COLO829 (cell line): ENCODE measurements at places on chromosomes 5 and 9.

- no peak for DNase-seq
These were observed 256.1 kb upstream of the SMARCA2 start for GRCh38 chr9:1759009-1759408.

- no peak for DNase-seq
These were observed 2.6 kb downstream of the CEMIP2 start for GRCh38 chr9:71765693-71766092.

DNA sequence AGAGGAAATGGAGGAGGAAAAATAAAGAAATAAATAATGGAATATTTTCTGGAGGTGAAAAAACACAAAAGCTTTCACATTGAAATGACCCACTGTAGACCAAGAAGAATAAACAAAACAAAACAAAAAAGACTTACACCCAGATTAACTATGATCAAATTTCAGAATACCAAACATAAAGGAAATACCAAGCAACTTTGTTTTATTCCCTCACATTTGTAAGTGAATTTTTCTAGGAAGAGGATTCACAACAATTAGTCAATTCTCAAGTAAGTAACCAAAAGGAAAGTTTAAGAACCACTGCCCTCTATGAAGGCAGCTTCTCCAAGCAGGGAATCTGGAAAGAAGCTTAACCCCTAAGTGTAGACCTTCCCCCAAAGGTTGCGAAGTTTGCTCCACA is 29.6 kb upstream of the B4GALT1 start:
- no peak for DNase-seq

- DNase-seq, result no peak
These were observed 13.6 kb upstream of the HAVCR1 start for GRCh38 chr5:157072508-157072907.

DNA sequence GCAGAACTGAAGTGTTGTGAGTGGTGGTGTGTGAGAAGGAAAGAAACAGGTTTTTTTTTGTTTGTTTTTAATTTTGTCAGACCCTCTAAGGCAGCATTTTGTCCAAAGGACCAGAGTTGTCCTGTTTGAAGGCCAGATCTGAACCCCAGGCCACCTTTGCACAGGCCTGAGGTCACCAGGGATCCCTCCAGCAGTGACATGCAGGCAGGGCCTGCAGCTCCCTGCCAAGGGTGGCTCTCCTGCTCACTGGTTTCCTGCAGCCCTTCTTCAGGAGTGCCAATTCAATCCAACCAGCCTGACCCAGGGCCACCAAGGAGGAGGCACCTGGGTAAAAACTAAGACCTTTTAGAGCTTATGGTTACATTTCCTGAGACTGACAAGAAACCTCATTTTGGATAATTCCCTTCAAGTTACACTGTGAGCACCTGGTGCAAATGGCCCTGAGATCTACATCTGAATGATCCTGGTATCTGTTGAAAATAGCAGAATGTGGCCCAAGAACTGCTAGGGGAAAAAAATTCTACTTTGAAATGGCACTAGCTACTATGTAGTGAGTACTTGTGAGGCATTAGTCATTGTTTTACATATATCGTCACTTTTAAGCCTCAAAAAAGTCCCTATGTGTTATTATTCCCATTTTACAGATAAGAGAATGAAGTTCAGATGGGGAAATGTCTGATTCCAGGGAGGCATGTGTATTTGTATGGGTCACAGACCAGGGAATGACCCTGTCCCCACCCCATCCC is 33.5 kb upstream of the SMU1 start:
- DNase-seq, result no peak

GRCh38 chr5:157295247-157295646 is 29.3 kb downstream of the CYFIP2 start:
- DNase-seq, result no peak

DNA sequence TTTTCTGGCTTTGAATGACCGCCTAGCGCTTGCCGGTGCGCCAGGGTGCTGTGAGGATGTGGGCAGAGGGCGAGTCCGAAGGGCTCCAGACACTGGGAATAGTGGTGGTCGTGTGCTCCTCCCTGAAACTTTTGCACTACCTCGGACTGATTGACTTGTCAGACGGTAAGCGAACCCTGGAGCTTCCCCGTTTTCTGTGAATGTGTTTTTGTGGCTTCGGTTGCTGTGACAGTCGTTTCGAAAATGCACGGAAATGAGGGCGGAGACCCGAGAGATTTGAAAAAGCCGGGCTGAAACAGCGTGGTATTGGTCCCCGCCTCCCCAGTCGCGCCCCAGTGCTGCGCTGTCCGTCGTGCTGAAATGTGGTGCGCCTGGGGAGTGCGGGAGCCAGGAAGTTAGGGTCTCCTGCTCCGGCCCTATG is 102.5 kb upstream of the GABRP start:
- peak; percentile 36 for DNase-seq

DNA sequence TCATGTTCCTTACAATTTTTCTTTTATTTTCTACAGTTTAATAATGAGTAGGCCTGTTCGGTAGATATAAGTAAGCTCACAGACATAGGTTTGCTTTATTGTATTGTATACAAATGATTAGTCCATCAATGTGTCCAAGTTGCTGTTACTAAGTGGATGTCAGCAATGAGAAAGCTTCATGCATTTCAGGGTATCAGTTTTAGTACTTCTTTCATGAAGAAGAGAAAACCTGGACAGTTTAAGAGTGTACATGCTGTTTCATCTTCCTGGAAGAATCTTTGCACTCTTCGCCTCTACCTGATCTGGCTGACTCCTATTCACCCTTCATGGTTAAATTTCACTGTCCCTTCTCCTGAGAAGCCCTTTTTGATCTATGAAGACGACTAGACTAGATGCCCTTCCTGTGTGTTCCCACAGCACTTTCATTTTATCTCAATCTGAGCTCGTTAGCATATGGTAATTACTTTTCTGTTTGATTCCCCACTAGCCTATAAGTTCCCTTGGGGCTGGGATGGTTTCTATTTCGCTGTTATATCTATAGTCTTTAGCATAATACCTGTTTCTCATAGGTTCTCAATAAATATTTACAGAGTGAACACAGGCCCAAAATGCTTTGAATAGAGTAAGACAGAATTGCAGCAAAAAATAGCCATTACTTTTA is 70.7 kb downstream of the CETN3 start:
- DNase-seq, result no peak

- no peak for DNase-seq
These were observed 58.3 kb downstream of the TRIO start for GRCh38 chr5:14201325-14202045.

DNA sequence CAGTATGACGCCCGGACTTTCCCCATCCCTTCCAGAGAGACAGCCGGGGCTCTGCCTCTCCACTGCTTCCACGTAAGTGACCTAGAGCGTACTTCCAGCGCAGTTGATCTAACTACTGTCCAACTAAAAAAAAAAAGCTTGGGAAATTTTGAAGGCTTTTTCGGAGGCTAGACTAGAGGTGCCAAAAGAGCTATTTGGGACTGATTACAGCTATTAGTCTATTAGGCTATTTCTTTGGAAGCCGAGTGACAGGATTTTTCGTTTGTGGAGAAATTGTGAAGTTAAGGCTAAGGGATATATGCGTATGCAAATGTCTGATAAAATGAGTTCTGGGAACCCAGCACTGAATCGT is 1.5 kb downstream of the CCNO start:
- no peak for DNase-seq

GRCh38 chr9:113158446-113158845 is 7.6 kb downstream of the SLC31A2 start:
- DNase-seq, result no peak

DNA sequence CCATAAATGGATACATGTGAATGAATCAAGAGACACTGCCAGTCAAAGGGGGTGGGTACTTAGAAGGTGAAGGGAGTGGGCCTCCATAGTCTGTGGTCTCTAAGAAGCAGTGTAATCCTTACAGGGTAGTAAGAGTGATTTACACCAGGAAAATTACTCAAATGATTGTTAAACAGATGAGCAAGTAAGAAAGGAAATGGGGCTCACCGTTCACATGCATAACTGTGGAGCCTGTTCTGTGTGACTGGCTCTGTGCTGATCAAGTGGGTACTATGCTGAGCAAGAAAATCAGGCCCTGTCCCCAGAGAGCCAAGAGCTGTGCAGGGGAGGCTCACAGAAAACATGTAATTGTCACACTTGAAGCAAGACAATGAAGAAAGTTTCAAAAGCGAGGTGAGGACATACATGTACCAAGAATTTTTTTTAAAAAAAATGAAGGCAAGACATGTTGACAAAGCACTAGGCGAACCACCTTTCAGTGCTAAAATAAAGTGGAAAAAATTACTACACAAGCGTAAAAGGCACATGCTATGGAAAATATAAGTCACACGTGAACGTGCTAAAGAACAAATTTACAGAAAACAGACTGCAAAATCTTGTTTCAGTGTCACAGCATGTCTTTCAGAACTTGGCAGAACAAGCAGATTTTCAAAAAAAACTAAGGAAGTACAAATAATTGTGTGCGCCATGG is 2.5 kb downstream of the BTNL8 start:
- DNase-seq, result no peak

DNA sequence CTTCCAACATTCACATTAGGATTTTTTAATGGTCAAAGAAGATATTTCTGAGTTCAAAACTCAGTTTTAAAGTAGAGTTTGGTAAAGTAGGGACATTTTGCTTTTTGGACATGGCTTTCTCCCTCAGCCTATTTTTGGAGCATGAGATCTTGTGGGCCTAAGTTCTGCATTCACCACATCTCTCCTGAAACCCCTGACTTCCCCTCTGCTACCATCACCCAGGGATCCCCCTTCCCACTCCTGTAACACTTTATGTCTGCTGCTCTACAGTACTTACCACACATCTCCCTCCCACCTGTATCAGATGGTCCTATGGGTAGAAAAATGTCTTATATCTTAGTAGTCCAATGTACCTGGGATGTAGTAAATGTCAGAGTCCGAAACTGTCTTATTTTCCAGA is 48.2 kb upstream of the JAK2 start:
- no peak for DNase-seq

DNA sequence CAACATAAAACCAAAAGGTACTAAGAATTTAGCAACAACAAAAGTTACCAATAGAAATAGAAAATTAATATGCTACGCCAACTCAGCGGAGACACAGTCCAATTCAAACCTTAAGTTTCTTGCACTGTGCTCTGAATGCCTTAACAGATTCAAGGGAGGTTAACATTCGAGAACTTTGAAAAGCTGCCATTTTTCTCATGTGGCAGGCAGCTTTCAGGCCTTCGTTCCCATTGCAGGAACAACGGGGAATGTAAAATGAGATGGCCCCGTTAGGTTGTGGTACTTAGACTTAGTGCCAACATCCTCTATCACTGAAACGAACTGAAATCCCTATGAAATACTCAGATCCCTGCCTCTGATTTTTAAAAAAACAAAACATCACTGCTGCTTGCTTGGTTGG is 22.4 kb downstream of the FNBP1 start:
- no peak for DNase-seq

GRCh38 chr9:3962496-3962895 is 337.4 kb downstream of the GLIS3 start:
- DNase-seq, result no peak

DNA sequence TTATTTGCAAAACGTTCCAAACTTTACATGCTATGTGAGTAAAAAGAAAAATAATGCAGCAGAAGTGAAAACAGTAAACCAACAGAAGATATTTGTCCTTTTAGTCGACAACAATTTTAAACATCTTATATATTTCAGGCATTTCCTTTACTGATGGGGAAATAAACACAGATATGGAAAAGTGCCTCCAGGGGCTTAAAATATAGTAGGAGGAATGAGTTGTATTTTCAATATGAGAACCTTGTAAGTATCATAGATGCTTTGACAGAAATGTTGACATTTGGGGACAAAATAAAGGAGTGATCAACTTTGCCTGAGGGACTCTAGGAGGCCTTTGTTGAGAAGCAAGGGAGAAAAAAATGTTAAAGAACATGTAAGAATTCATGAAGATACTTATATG is 1043.5 kb downstream of the CDH12 start:
- no peak for DNase-seq

DNA sequence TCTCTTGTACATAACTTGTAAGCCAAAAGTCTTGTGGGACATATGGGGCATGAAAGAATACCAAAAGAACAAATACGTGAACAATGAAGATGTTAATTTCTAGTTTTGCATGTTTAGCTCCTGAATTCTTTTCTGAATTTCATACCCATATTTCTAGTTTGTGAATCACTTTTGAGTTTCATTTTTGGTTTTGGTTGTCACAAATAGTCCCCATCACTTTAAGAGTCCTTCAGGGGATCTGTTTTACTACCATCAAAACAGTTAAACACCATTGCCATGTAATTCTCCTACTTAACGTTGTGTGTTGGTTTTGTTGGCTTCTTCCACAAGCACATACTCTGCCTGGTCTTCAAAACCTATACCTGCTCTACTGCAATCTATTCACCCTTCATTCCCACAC is 27.0 kb downstream of the VCAN start:
- DNase-seq, result no peak

GRCh38 chr9:130484362-130485072 is 39.8 kb downstream of the ASS1 start:
- DNase-seq, result no peak

DNA sequence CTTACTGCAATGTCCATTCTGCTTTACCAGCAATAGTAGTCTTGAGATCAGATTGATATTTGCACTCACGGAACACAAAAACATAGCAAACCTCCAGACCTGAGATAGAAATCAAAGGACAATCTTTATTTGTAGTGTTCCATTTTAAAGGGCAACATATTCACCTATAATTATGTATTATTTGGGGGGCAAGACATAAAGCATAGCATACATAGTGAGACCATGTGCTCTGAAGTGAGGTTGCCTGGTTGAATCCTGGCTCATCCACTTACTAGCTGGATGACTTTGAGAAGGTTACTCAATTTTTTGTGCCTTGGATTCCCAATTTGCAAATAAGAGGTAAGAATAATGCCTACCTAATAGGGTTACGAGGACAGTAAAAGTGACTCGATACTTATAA is at the start of gene OR1B1:
TSS of gene OR1B1 (minus strand) at position 101 of the 400 bp plus-strand sequence.
- DNase-seq, result no peak

DNA sequence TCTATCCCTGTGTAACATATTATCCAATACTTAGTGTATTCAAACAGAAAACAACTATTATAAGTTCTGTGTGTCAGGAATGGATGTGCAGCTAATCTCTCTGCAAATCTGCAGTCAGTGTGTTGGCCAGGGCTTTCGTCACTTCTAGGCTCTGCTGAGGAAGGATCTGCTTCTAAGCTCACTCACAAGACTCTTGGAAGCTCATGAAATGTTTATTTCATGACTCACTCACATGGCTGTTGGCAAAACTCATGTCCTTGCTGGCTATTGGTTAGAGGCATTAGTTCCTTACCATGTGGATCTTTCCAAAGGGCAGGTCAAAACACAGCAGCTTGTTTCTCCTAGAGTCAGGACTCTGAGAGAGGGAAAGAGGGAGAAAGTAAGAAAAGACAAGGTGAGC is 367.4 kb upstream of the SMARCA2 start:
- no peak for DNase-seq

- DNase-seq, result no peak
These were observed 74.2 kb upstream of the FBXL7 start for GRCh38 chr5:15425766-15426165.
